ENCODE measurements at places on chromosomes 5 and 9.

DNA sequence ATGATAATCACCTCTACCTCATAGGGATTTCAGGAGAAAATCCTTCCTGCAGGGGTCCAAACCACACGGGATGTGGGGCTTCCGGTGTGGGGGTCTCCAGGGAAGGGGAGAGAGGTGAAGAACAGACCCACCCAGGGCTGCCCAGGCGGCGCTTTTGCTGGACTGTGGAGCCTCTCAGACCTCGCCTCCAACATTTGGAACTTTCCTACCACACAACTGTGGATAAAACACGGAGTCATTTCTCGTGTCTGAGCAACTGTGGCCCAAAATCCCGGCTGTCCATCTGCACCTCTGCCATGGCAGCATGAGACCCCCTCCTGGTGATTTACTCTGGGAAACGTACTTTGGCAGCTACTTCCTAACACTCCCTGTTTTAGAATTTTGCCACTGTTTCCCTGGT is 307.8 kb upstream of the IRX4 start:
- DNase-seq = no peak

DNA sequence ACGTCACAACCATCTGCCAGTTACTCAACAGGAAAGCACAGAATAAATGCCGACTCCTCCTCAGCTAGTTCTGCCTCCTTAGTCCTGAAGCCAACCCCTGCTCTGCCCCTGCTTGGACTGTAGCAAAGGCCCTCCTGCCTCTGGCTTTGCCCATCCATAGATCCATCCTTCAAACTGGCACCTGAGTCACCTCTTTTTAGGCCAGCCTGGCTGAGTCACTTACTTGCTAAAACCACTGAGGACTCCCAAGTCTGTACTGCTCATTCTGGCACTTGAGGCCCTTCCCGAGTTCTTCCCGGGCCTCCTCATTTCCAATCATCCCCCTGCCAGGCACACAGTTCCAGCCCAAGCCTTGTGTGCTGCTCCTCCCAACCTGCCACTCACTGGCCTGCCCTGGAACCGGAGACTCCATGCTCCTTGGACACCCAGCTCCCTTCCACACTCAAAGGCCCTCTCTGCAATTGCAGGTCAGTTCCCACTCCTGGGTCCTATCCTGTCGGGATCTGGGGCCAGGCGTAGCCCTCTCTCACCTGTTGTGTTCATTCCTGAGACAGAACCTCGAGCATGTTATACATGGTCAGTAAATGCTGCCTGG is 220.1 kb downstream of the DAB2IP start:
- DNase-seq = no peak

- DNase-seq = no peak
Observed at GRCh38 chr5:155260798-155261197, 247.2 kb downstream of the KIF4B start.

DNA sequence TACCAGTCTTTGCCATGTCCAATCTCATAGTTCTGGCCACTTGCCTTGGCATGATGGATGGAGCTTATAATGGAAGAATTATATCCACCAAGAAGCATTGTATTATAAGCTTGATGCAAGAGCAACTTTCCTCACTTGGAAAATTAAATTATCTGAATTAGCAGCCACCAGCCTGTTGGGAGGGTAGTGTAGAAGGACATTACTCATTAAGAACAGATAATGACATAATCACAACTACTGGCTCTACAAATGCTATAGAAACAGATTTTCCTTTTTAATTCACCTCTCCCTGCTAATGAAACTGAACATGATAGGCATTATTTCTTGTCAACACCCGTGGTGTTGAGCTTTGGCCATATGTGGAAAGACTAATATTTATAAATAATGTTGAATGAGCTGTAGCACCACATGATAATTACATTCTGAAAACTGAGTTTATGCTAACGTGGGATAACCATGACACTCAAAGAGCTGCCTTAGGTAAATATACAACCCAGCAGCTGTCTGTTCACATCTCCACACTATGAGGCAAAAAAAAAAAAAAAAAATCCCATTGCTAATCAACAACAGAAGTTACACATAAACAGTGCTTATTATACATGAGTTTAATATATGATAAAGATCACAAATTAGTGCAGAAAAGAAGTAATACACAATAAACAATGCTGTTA is 48.1 kb upstream of the NR4A3 start:
- no peak for DNase-seq

- no peak for DNase-seq
Observed at GRCh38 chr5:13934125-13934524, 10.4 kb downstream of the DNAH5 start.

DNA sequence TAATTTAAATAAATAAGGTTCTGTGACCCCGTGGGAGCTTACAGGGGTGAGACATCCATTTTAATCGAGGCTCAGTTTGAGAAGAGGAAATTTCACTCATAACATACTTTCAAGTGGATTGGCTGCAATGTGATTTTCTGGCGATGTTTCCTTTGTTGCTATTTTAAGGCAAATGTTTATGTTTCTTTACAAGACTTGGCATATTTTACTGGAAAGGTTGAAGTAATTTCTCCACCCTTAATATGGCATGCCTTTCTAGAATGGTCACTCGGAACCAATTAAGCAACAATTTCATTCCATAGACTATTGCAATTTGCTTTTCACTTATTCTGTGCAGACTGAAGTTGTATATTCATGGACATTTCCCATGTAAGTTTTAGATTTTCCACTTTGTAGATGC is 438.0 kb upstream of the WWC1 start:
- DNase-seq = no peak

DNA sequence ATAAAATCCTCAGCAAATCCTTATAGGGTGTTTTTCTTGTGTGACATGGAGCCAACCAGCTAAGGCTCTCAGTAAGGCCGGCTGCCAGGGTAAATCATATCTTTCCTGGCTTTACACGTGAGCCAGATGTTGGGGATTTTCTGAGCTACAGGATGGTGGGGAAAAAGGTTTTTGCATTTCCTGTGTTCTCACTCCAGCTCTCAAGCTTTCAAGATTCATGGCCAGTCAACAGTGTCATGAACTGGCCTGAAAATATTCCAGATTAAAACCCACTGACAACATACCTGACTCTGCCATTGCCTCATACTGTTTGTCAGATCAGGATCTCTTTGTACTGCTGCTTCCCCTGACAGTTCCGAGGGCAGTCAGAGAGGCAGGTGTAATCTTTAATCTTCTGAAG is 306.9 kb downstream of the GLIS3 start:
- no peak for DNase-seq

GRCh38 chr5:3564827-3565518 is 30.7 kb upstream of the IRX1 start:
- DNase-seq = no peak

- no peak for DNase-seq
Observed at GRCh38 chr5:150309886-150310239, 7.2 kb upstream of the ARSI start.

- DNase-seq = no peak
Observed at GRCh38 chr5:104096451-104096850, 533.9 kb upstream of the NUDT12 start.

- DNase-seq = no peak
Observed at GRCh38 chr5:17713301-17713700, 79.0 kb downstream of the TAF11L14 start.

- no peak for DNase-seq
Observed at GRCh38 chr9:5442400-5443011, 4.8 kb upstream of the PLGRKT start.

DNA sequence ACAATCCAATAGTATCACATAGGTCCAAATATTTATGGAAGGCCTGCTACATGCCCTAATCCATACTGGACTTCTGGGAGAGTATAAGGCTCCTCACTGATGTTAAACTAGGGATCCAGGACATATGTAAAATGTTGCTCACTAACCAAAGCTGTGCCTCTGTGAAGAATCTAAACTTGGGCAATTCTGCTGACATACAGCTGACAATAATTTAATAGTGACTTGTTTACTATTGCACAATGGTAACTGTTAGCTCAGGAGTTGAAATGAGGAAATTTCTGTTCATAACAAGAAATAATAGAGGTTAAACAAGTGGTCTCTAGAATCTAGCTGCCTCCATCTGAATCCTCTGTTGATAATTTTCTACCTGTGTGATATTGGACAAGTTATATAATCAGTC is 14.9 kb upstream of the CTXN3 start:
- no peak for DNase-seq

DNA sequence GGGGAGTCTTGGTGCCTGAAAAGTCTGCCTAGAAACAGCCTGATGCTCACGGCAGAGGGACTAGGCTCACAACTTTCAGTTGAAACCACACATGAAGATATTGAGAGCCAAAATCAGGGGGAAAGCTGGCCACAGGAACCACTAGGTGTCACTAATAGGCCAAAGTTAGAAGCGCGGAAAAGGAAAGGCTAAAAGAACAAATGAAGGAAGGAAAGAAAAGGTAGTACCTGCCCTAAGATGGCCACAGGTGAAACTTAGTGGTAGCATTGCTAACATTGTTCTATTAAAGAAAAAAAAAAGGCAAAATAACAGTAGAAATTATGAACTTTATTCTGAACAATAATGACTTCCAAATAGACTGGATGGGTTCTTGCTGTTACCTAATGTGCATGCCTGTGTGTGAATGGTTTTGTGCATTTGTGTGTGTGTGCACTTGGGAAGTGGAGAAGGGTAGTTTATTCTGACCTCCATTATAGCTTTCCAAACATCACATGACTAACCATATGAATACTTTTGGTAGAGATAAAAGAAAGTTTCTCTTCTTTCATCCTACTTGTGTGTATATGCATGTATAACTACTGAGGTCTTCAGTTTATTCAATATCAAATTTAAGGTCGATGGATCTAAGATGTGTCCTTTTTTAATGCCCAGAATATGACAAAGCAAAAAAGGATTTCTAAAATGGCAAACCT is 2.1 kb upstream of the RFESD start:
- peak; percentile 18 for DNase-seq

DNA sequence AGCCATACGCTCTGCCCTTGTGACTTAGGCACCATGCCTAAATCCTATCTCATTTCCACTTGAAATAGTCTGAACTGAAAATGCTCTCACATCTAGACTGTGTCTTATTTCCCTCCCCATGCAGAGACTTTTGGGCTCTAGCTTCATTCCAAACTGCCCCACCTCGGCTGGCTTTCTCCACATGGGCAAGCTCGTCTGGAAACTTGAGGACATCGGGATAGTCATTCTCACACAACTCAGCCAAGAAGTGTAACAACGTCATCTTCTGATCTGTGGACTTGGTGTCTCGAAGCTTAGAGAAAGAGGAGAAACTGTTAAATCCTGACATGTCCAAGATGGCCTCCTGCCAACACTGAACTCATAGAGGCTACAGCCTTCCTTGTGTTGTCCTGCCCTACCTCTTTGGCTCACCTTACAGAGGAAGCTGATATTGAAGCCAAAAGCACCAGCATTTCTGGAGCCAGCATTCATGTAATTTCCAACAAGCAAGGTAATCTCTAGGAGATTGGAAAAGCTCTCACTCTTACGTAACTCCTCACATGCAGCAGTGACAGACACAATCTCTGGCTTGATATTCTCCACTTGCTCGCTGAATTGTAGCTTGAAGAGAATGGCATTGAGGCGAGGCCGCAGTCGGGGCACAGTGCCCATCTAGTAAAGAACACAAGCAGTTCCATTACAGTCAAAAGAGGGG is 39.6 kb downstream of the PCDHGC5 start:
- no peak for DNase-seq

DNA sequence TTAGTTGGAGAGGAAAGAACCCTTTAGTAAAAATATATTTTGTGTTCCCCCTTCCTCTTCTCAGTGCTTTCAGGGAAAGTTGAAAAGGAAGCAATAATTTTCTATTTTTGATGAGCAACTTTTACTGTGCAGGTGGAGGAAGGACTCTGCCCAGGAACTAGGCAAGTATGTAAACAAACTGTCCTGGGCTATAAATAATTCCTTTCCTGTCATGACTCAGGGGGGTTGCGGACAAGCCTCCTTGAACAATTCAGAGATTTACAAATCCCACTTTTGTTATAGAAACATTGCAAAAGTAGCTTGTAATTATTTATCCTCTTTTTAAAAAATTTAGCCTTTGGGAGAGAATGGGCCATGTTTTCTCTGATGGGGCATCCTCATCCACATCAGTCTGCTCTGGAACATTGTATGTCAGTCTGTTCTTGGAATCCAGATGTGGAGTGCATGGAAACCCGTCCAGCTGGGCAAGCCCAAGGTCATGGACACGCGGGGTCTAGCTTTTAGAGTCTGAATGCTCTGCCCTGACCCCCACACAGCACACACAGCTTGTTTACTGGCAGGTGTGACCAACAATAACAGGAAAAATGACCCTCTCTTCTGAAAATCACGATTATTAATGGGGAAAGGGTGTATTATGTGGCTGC is 127.6 kb downstream of the GADD45G start:
- DNase-seq = no peak

GRCh38 chr9:31821583-31821982 is 562.9 kb upstream of the ACO1 start:
- no peak for DNase-seq

DNA sequence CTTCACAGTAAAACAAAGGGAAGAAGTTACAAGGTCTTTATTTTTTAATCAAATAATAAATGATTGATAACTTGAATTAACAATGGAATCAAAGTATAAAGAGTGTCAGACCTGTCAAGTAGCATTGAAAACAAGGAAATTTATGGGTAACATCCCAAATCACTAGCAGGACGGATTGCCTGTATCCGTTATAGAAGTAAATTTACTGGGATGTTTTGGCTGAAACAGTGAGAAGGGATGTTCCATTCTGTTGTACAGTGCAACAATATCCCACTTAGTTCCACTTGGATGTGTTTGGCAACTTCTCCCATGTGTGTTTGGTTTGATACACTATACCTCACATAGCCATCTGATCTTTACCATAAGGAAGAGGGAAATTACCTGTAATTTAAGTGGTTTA is 421.0 kb upstream of the CHD1 start:
- no peak for DNase-seq

DNA sequence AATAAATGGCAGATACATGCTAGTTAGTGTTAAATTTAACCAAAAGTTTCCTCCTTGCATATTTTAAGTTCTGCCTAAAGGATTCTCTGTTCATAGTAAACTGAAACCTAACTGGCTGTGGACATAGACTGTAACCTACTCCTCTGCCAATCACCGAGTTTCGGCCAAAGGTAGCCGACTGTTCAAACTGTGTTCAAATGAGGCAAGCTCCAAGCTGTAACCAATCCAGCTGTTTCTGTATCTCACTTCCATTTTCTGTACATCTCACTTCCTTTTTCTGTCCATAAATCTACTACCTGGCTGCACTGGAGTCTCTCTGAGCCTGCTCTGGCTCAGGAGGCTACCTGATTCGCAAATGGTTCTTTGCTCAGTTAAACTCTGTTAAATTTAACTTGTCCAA is 44.1 kb downstream of the KCNV2 start:
- no peak for DNase-seq

DNA sequence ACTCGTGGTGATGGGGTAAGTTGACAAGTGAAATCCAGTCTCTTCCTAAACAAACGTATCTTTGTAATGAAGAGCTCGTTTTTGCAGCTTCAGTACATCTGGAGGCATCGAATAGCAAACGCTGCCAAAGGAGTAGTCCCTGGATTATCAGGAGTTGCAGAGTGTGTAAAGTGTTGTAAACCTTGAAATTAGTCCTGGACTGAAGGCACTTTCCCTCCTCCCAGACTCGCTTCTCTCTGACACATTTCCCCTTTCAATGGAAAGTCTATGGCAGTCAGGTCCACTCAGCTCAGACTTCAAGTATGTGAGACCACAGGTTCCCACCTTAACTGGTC is 1.5 kb upstream of the PBX3 start:
- no peak for DNase-seq

- DNase-seq = no peak
Observed at GRCh38 chr5:14200312-14200990, 57.3 kb downstream of the TRIO start.

All from naive thymus-derived CD4-positive, alpha-beta T cell (primary cell).